Naive thymus-derived CD4-positive, alpha-beta T cell (primary cell): ENCODE measurements at places on chromosomes 13 and 19.
A peak's percentile ranks its signal among the peaks of the same experiment; 100 is the strongest.

DNA sequence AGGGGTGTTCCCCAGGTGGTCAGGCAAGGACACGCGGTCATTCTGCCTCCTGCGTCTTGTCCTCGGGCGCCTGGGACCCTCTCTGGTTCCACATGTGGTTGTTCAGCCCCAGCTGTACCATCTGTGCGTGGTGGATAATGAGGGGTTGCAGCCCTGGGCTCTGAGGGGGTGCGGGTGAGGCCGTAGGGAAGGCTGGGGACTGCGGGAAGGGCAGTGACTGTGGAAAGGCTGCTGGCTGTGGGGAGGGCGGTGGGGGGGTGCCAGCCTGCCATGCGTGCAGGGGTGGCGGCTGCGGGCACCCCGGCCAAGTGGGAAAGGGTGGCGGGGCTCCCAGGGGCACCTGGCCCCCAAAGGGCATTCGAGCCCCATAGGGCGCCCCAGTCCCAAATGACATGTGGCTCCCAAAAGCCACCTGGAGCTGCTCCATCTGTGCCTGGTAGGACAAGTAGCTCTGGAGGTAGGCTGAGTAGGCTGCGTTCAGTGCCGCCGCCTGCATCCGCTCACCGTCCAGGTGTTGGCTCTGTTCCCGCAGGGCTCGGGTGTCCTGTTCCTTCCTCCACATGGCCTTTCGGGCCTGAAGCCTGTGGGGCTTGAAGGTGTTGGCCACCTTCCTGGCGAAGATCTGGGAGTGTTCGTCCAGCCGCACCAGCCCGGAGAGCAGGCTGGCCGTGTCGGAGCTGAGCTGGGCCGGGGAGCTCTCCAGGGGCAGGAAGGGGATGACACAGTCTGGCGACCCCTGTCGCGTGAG is 15.1 kb downstream of the TICAM1 start:
- no peak for DNase-seq

- DNase-seq: no peak
Observed at GRCh38 chr13:104737713-104738112, 1671.5 kb upstream of the SLC10A2 start.

- no peak for DNase-seq
Observed at GRCh38 chr19:10921910-10922637, 6.4 kb downstream of the YIPF2 start.

GRCh38 chr13:89568276-89568675 is 1779.2 kb upstream of the MIR17HG start:
- no peak for DNase-seq

DNA sequence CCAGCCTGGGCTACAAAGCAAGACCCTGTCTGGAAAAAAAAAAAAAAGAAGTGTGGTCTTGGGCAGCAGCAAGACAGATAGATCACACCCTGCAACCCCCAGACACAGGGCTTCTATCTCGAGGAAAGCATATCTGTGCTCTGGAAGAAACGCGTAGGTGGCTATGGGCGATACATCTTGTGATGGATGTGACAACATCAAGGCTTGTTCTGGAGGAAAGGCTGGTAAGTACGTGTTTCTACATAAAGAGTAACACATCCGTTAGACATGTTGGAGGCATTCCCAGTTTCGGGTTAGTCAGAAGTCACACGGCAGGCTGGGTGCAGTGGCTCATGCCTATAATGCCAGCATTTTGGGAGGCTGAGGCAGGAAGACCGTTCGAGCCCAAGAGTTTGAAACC is 6.6 kb upstream of the DHDH start:
- peak; percentile 41 for DNase-seq

DNA sequence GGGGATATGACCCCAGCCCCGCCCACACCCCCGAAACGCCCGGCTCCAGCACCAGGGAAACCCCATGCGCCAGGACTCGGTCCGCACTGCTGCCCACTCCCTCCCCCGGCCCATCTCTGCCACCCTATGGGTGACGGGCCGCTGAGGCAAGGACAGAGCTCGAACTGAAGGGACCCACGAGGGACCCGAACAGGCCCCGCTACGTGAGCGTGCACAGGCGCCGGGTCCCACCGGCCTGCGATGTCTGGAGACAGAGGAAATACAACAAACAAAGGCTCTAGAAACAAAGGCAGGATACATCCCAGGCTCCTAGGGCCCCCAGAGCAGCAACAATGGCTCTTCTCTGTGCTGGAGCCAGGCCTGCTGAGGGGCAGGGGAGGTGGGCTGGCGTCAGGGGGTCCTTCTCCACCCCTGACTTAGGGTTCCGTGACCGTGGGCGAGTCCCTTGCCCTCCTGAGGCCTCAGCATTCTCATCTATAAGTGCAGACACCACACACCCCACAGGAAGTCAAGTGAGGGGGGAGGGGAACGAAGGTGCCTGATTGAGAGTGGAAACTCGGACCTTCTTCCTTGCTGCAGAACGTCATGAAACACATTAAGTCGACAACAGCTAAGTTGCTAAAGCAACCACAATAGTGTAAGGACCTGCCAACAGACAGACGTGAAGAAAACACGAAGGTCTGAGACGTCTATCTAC is 3.1 kb downstream of the ABHD17A start:
- no peak for DNase-seq

- no peak for DNase-seq
Observed at GRCh38 chr19:4120559-4121272, 3.2 kb downstream of the MAP2K2 start.

GRCh38 chr13:80755910-80756309 is 415.0 kb upstream of the SPRY2 start:
- DNase-seq: no peak

DNA sequence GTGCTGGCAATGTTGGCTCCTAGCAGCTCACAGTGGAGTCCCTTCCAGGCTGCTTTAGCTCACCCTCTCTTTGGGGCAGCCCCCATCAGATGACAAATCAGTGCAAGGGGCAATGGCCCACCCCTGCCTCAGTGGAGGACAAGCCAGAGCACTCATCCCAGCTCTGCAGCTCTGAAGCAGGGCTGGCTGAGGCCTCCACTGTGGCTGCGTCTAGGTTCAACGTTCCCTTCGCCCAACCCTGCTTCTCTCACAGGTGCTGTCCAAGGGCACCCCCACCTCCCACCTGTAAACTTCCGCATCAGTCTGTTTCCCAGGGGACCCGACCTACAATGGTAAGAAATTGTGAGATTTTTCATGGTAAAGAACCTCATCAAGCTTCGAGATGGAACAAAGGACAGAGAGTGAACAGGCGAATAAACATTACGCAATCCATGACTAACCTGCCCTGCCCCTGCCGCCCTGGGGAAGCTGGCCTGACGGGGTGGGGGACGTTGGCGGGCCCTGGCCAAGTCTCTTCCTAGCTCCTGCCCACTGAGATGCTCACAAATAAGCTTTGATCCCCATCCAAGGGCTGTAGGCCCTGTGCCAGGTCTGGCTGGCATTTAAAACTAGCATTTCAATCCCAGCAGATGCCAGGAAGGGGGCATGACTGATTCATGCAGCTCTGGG is 40.5 kb downstream of the DZIP1 start:
- no peak for DNase-seq

DNA sequence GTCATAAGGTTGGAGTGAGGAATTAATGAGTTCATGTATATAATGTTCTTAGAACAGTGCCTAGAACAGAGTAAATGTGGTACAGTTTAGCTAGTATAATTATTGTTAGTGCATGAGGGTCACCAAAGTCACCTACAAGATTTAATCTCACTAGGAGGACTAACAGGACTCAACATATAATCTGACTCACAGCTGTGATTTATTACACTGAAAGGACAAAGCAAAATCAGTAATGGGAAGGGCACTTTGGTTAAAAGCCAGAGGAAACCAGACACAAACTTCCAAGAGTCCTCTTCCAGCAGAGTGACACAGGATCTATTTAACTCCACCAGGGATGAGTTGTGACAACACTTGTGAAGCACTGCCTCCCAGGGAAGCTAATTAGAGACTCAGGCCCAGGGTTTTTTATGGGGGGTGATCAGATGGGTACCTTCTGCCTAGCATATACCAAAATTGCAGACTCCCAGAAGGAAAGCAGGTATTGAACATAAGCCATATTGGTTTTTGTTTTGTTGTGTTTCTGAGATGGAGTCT is 341.2 kb upstream of the DACH1 start:
- no peak for DNase-seq

DNA sequence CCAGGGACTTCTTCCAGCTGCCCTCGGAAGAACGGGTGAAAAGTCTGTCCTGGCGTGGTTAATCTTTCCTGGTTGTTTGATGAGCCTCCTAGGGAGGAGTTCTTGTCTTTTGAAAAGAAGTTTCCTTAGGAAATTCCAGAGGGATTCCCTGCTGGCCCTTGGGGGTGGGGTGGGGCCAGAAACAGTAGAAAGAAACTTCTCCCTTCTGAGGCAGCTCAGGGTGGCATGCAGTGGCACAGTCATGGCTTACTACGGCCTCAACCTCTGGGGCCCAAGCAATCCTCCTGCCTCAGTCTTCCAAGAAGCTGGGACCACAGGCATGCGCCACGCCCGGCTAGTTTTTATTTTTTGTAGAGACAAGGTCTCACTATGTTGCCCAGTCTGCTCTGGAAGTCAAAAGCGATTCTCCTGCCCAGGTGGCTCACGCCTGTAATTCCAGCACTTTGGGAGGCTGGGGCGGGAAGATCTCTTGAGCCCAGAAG is 1.5 kb downstream of the ZNF101 start:
- DNase-seq: no peak

- DNase-seq: no peak
Observed at GRCh38 chr13:113598081-113598410, 13.5 kb downstream of the TFDP1 start.

DNA sequence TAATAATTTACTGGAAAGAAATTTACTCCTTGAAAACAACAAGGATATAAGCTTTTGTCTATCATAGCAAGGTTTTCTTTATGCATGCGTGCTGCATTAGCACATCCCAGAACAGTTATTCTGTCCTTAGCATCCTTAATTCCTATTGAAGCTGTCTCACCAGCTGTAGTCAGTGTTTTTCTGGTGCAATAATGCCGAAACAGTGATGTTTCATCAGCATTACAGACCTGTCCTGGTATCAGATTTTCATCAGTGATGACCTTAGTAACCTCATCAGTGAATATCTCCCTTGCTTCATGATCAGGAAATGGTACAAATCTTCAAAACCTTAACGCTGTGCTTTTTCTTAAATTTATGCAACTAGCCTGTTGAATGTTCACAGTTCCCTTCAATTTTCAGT is 264.7 kb upstream of the STARD13 start:
- no peak for DNase-seq

- DNase-seq: no peak
Observed at GRCh38 chr13:48680756-48681392, 27.1 kb downstream of the CYSLTR2 start.

GRCh38 chr13:30895773-30896172 is 10.3 kb upstream of the MEDAG start:
- no peak for DNase-seq

- no peak for DNase-seq
Observed at GRCh38 chr19:4501691-4502090, 16.6 kb downstream of the PLIN4 start.

GRCh38 chr13:42849200-42849599 is 67.8 kb downstream of the FAM216B start:
- no peak for DNase-seq

- no peak for DNase-seq
Observed at GRCh38 chr13:25147638-25148401, 24.3 kb downstream of the AMER2 start.

GRCh38 chr19:22421797-22422196 is 349 bp downstream of the ZNF98 start:
- no peak for DNase-seq

GRCh38 chr19:32680986-32681385 is 5.3 kb downstream of the RGS9BP start:
- DNase-seq: no peak

GRCh38 chr13:26749285-26749684 is 11.3 kb downstream of the GPR12 start:
- no peak for DNase-seq

- no peak for DNase-seq
Observed at GRCh38 chr13:62375653-62376052, 960.0 kb upstream of the PCDH20 start.

DNA sequence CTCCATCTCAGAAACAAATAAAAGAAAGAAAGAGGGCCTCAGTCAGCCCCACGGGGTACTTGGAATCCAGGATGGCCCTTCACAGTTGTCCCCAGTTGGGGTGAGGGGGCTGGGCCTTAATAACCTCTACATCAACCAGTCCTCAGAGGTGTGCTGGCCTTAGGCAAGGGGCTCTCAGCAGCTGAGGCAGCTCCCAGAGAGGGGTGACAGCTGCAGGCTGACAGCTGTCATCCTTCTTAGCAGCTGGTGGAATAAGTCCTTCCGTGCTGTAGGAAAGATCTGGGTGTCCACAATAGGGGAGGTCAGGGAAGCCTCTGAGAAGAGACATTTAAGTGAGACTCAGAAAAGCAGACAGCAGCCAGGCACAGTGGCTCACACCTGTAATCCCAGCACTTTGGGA is 7.4 kb downstream of the BCAM start:
- no peak for DNase-seq

DNA sequence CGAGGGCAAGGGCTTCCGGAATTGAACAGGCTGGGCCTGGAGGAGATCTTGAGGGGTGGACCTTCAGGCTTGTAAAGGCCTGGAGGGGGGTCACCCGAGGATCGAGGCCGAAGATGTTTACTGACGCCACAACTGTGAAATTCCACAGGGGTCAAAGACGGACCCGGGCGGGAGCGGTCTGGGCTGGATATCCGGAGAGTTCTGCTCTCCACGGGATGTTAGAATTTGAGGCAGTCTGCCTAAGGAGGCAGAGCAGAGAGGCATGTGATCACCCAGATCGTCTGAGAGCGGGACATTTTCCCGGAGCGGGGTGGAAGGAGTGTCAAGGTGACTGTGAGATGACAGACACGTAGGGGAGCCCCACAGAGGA is 13.2 kb downstream of the KLHL26 start:
- DNase-seq: no peak

GRCh38 chr19:45766869-45767346 is 2.1 kb downstream of the SIX5 start:
- DNase-seq: no peak

- no peak for DNase-seq
Observed at GRCh38 chr13:27921961-27922882, 2.4 kb downstream of the PDX1 start.

GRCh38 chr19:21197590-21198295 is 55.9 kb downstream of the ZNF431 start:
- DNase-seq: no peak

- no peak for DNase-seq
Observed at GRCh38 chr13:33931397-33932311, 113.7 kb downstream of the RFC3 start.

DNA sequence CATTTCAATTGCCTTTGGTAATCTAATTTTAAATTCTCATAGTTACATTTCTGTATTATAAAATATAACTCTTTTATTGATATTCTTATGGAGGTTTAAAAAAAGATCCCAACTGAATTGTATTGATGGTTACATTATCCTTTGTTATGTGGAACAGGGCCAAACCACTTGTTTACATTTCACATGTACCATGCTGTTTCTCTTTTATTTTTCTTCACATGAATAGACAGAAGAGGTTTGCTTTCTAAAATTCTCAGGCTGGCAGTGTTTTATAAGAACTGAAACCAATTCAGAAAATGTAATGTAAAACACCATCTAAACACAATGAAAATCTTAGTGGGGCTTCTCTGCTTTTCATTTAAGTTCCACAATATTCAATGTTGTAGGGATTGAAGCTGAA is 122.5 kb downstream of the GPC5 start:
- no peak for DNase-seq

GRCh38 chr13:54373211-54373610 is 1344.6 kb downstream of the OLFM4 start:
- DNase-seq: no peak
